ENCODE measurements at places on chromosomes 5 and 9.

DNA sequence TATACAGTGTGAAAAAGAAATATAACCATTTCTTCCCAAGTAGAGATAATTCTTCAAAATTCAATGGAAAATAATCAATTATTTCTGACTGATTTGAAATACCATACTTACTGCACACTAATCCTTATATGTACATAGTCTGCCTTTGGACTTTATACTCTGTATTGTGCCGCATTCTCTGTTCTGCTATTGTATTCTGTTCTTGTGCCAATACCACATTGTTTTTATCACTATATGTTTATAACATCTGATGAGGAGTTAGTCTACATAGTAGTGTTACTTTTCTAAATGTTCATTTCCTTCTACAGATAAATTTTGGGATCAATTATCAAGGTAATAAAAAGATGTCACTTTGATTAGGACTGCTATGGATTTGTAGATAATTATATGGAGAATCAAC is 16.7 kb upstream of the ZNF462 start:
- DNase-seq, result no peak

DNA sequence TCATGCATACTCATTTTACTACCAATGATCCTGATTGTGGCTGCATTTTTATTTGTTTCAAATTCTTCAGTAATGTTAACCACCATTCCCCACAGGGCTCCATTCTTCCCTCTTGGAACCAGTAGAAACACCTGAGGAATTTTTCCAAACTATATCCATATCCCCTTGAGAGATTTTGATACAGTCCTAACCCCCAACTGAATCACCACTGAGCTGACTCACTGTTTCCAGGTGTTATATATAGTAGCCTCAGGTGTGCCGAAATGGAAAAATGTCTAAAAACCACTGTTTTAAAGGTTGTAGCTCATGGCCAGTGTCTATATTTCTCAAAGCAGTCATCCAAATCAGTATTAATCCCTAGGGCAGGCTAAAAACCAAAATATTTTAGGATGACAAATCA is 85.2 kb downstream of the MRPS27 start:
- no peak for DNase-seq

DNA sequence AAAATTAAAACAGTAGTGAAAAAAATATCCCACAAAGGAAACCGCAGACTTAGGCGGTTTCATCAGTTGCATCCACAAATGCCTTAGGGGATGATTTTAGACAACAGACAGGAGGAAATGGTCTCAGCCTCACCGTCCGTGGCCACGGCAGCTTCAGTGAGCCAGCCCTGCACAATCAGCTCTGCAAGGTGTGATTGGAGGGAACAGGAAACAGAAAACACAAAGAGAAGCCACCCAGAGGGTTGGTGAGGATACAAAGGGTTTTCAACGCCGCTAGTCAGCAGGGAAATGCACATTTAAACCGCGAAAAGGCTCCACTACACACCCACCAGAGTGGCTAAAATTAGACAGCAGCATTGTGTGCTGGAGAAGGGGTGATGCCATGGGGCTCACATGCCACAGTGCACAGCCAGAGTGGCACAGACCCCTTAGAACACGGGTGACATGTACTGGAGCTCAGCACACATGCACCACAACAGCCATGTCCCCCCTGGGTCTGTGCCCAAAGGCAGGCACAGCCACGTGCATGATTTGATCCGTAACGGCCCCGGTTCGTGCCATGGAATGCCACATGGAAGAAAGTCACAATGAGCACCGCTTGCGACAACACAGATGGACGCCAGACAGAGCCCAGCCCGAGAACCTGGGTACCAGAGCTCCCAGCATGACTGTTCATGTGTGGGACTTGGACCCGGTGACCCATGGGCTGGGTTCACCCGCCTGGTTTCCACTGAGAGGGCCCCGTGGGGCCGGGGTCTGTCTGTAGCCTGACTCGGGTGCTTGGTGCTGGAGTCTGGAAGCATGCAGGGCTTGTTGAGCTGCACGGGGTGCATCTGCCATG is 18.3 kb upstream of the TERT start:
- no peak for DNase-seq

- DNase-seq, result peak; percentile 80
Measured at GRCh38 chr9:115649991-115650472, 503.6 kb upstream of the PAPPA start.

GRCh38 chr5:180161420-180162303 is 47.3 kb downstream of the RASGEF1C start:
- no peak for DNase-seq

- no peak for DNase-seq
Measured at GRCh38 chr5:58382131-58382534, 77.8 kb downstream of the PLK2 start.

DNA sequence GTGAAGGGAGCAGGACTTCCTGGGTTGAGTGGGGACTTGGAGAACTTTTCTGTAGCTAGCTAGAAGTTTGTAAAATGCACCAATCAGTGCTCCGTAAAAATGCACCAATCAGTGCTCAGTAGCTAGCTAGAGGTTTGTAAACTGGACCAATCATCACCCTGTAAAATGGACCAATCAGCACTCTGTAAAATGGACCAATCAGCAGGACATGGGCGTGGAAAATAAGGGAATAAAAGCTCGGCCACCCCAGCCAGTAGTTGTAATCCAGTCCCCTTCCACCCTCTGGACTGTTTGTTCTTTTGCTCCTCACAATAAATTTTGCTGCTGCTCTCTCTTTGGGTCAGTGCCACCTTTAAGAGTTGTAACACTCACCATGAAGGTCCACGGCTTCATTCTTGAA is 29.5 kb downstream of the SPATA31C2 start:
- DNase-seq, result no peak

GRCh38 chr9:121240472-121241135 is 27.4 kb upstream of the GSN start:
- no peak for DNase-seq

DNA sequence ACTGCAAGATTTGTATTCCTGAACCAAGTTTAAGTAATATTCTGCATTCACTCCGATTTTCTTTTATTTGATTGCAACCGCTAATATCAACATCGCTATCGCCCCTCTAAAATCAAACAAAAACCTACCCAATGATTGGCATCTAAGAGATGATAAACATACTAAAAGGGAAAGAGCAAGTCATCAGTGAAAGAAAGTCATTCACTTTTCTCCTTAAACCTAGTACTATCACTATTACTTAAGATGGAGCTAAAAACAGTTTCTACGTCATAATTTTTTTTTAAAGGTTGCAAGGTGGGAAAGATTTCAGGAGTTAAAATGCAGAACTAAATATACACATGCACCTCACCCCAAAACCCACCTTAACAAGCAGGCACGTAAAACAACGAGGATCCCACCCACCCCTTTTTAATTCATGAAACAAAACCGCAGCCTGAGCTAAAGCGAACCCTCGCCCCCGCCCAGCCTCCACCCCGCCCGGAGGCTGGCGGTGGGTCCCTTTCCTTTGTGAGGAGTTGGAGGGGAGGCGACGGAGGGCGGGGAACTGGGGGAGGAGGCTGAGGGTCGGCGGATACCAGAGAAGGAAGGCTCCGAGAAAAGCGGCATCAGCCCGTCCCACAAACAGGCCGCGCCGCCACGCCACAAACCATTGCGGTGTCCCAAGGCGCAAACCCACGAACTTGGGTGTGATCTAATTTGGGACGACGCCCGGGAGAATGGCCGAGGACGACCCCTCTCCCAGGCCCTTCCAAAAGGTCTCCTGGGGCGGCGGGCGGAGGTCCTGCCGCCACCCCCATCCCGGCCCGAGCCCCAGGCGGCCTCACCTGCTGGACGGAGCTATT is 861 bp downstream of the UBQLN1 start:
- DNase-seq, result no peak

DNA sequence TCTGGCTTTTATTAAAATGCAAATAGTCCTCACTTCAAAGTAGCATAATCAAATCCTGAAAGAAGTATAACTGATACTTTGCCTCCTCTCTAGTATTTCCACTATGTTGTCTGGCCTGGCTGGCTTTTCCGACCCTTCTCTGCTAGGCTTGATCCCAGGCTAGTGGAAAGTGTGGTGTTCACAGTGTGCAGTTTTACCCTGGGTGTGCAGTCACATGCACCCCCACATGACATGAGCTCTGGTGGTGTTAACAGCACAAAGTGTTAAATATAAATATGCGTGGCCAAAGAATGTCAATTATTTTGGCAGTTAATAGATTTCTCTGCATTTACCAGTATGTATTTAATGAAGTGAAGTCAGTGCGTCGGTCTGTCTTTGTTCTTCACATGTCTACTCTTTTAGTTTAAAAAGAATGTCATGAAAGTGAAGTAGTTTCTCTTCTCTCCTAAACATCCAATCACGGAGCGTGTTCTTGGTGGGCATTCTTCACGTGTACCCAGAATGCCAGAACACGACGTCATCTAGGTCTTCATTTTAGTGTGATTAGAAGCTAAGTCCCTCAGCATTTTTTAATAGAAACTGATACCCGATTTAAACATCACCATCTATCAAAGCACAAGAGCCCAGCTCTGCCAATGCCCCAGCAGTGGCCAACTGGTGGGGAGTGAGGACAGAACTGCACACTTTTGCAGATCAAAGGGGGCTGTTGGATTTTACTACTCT is 286.4 kb downstream of the FANCC start:
- DNase-seq, result no peak

GRCh38 chr9:98231770-98232478 is 23.5 kb downstream of the TBC1D2 start:
- DNase-seq, result peak; percentile 75

DNA sequence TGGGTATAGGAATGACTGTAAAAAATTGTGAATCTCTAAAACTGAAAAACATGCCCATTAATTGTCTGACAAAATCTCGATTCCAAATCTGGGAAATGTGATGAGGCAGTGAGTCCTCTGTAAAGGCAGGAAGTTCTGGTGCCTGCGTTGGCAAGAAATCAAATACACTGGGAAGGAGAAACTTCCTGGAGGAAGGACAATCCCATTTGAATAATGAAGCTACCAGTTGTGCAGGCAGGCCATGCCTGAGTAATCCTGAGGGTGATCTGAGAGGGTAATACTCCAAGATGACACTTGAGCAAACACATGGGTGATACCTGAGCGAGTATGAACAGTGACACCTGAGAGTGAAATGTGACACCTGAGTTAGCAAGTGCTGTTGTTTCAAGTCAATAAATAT is 49.7 kb downstream of the KIF24 start:
- no peak for DNase-seq

DNA sequence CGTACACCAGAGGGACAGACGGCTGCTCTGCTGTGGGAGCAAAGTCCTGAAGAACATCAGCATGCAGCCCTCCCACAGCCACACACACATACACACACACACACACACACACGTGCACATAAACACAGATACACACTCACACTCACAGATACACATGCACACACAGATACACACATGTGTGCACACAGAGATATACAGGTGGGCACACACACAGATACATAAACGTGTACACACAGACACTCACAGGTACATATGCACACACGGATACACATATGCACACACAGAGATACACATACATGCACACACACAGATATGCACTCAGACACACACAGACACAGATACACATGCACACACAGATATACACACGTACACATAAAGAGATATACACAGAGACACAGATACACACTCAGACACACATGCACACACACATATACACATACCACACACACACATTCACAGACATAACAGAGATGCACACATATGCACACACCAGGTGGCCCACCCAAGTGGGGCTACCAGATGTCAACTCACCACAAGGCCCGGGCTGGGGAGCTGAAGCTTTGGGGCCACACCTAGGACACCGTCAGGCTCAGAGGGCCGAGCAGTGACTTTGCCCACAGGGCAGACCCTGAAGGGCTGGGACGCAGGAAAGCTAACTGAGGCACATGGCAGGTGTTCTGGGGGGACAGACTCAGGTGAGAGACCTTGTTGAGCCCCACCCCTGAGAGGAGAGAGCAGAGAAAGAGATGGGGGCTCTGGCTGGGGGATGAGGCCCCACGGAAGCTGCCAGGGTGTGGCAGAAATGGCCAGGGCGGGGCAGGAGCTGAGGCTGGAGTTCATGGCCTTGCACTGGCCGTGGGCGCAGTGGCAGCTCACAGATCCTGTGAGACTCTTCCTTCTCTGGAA is 148.6 kb upstream of the PPP1R26 start:
- no peak for DNase-seq

DNA sequence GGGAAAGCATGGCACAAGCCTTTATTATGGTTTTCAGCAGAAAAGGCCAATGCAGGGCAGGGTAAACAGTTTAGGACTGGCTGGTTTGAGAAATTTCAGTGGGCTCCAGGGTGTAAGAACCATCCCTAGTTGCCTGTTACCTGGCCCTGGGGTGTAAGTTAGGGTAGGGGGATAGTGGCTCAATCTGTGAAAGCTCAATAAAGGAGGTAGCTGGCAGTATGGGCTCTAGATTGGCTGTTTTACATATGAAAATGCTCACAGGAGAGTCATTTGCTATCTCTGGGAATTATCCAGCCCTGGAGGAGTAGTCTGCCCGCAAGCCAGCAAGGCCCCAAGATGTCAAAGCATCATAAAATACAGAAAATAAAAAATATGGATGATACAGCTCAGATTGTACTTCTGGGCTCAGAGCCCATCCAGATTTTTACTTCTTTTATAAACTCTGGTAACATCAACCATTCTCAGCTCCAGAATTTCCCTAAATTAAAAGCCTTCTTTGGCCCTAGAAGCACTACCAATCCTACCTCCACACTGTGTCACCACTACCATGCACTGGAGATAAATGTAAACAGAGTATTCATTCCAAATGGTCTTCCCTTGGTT is 31.1 kb downstream of the SSBP2 start:
- DNase-seq, result no peak

GRCh38 chr5:141430332-141431113 is at the start of gene PCDHGA12:
PCDHGA12 (plus strand) TSS chr5:141430507; CDS start chr5:141430760, 253 bp downstream.
- DNase-seq, result peak; percentile 90

DNA sequence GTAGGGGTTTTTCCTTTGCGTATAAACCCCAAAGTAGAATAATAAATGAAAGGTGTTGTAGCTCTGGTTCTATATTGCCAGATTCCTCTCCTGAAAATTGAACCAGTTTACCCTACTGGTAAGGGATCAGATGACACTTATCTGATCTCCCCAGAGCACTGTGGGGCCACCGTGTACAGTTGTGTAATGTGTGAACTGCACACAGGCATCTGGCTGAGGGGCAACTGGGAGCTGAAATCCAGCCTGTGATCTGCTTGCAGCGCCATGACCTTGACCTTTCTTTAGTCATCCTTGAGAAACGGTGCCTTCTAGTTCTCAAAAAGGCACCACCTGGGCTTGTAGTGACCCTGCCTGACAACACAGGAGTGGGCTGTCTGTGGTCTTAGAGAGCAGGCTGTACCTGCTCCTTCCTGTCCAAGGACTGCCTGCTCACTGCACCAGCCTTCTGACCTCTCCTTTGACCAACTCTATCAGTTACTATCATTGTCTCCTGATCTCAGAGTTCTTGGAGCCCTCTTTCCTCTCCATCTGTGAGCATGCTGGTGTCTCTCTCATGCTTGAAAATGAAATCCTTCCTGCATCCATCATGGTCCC is 40.2 kb downstream of the PDE6A start:
- no peak for DNase-seq

GRCh38 chr5:159175547-159175946 is 33.8 kb downstream of the RNF145 start:
- no peak for DNase-seq

GRCh38 chr5:67476531-67476930 is 279.9 kb upstream of the CD180 start:
- DNase-seq, result peak; percentile 76

GRCh38 chr5:98927242-98927988 is 1.4 kb downstream of the CHD1 start:
- no peak for DNase-seq

GRCh38 chr9:107983181-107983603 is 493.6 kb upstream of the KLF4 start:
- peak; percentile 33 for DNase-seq

Data from AG09309 (cell line).